ENCODE measurements at places on chromosomes 1 and 21. TPM values are rescaled to one million over a fixed set of nuclear protein-coding genes. Genes with fewer than 3 reads are reported as not detected.
A peak's percentile ranks its signal among the peaks of the same experiment; 100 is the strongest.

DNA sequence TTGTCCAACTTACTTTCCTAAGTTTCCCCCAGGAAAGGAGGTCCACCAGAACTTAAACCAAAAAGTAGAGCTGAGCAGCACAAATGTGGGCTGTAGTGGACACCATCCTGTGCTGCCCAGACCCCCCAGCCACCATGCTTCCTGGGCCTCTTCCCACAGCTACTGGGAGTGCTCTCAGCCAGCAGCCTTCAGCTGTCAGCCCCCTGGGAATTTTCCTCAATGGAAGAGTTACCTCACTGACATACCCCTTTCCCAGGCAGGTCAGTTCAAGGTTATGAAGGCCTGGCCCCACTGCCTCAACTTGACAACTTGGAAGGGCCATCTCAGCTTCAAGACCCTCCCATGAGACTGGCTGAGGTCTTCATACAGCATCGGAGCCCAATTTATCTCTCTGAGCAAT is 47.7 kb downstream of the CDCP2 start:
- 0 out of 2 replicates have a peak, but pooled peaks cover 8% of the 10 kb centered on the region for H3K4me1 ChIP-seq
- no peaks in the 10 kb centered on the region for H3K36me3 ChIP-seq
- H3K4me3 ChIP-seq = no peak overlapping the region
- no peak overlapping the region for H3K27ac ChIP-seq
- DNase-seq = no peak

DNA sequence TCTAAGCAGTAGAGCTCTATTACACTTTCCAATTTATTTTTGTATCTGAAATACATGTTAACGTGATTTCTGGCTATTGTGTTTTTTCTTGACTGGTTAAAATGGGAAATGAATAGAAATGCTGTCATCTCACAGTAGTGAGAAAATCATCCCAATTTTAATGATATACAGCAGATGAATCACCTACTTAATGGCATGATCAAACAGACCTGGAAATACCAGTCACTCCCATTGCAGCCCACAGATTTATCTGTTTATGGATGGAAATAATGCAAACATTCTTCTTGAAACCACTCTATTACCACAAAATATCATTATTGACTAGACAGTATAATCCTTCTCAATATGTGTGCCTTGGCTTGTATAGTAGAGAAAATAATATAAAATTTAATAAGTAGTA is 497.8 kb upstream of the ADAMTS5 start:
- H3K36me3 ChIP-seq = no peaks in the 10 kb centered on the region
- no peak for DNase-seq
- no peaks in the 10 kb centered on the region for H3K27me3 ChIP-seq

GRCh38 chr1:173295995-173296394 is 88.9 kb upstream of the TNFSF4 start:
- no peak overlapping the region for H3K4me3 ChIP-seq
- no peaks in the 10 kb centered on the region for H3K36me3 ChIP-seq
- H3K27ac ChIP-seq = no peak overlapping the region
- no peak for DNase-seq
- no peaks in the 10 kb centered on the region for H3K27me3 ChIP-seq
- H3K4me1 ChIP-seq = no peaks in the 10 kb centered on the region

- no peaks in the 10 kb centered on the region for H3K27me3 ChIP-seq
- no peak for DNase-seq
- no peaks in the 10 kb centered on the region for H3K36me3 ChIP-seq
- no peaks in the 10 kb centered on the region for H3K4me1 ChIP-seq
Observed at GRCh38 chr1:207510444-207510843, 14.5 kb downstream of the CR1 start.

DNA sequence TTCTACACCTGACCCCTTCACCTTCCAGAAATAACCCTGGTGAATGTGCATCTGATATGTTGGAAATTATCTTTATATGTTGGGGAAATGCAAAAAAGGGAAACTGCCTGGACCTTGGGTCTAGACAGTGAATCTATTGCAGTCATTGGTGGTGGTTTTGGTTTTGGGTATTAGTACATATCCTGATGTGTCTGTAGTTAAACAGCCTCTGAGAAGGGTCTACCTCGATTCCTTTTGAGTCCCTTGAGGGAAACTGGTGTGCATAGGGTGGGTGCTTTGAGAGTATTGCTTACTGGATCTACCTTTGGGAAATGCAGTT is 127.3 kb upstream of the KIAA0040 start:
- H3K4me3 ChIP-seq = no peak overlapping the region
- no peak overlapping the region for H3K27ac ChIP-seq
- H3K36me3 ChIP-seq = no peaks in the 10 kb centered on the region
- DNase-seq = no peak
- H3K27me3 ChIP-seq = 0 out of 2 replicates have a peak, but pooled peaks cover 3% of the 10 kb centered on the region

DNA sequence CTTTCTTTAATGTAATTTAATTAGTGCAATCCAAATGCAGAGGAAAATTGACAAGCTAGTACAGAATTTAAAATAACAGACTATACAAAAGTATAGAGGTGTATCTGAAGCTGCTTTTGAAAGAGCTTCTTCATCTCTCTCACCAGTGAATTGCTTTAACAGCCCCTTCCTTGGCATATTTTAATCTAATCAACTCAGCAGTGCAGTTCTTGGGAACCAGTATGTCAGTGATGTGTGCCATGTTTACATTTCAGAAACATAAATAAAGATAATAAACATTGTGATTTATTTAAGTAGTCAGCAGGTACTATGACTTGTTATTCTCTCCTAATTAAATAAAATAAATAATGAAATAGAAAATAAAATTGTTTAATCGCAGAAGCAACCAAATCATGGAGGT is 1260.6 kb downstream of the NCAM2 start:
- H3K4me3 ChIP-seq = no peak overlapping the region
- no peak overlapping the region for H3K27ac ChIP-seq
- H3K4me1 ChIP-seq = no peaks in the 10 kb centered on the region
- no peaks in the 10 kb centered on the region for H3K27me3 ChIP-seq
- H3K36me3 ChIP-seq = no peaks in the 10 kb centered on the region

GRCh38 chr1:81588149-81588548 is 212.6 kb upstream of the ADGRL2 start:
- no peak overlapping the region for H3K4me3 ChIP-seq
- no peaks in the 10 kb centered on the region for H3K27me3 ChIP-seq
- H3K36me3 ChIP-seq = no peaks in the 10 kb centered on the region
- H3K4me1 ChIP-seq = no peaks in the 10 kb centered on the region
- H3K27ac ChIP-seq = no peak overlapping the region
- DNase-seq = no peak

GRCh38 chr1:51551081-51551480 is 32.0 kb upstream of the EPS15 start:
- H3K27me3 ChIP-seq = no peaks in the 10 kb centered on the region
- no peak overlapping the region for H3K4me3 ChIP-seq
- H3K4me1 ChIP-seq = peaks cover 17% of the 10 kb centered on the region
- no peaks in the 10 kb centered on the region for H3K36me3 ChIP-seq
- no peak for DNase-seq

GRCh38 chr1:230010603-230011332 is 56.3 kb upstream of the GALNT2 start:
- H3K36me3 ChIP-seq = no peaks in the 10 kb centered on the region
- H3K4me3 ChIP-seq = no peak overlapping the region
- H3K27ac ChIP-seq = no peak overlapping the region
- no peak for DNase-seq

GRCh38 chr1:9068981-9069325 is 482 bp downstream of the SLC2A5 start:
- no peaks in the 10 kb centered on the region for H3K27me3 ChIP-seq
- no peaks in the 10 kb centered on the region for H3K36me3 ChIP-seq
- no peak overlapping the region for H3K27ac ChIP-seq
- DNase-seq = no peak
- no peak overlapping the region for H3K4me3 ChIP-seq
- peaks cover 3% of the 10 kb centered on the region for H3K4me1 ChIP-seq

DNA sequence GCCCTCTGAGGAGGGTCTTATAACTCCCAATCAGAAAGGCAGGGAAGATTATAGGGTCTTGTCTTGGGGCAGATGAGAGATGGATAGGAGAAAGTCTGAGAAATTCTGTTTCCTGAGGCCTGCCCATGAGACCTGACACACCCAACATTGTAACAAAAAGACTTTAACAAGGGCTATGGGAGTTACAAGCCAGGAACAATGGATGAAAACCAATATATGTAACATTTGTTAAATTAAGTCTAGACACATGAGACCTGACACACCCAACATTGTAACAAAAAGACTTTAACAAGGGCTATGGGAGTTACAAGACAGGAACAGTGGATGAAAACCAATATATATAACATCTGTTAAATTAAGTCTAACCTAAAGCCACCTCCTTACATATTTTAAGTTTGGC is 21.8 kb downstream of the NRDC start:
- no peak overlapping the region for H3K27ac ChIP-seq
- H3K36me3 ChIP-seq = peaks cover 19% of the 10 kb centered on the region
- H3K27me3 ChIP-seq = no peaks in the 10 kb centered on the region
- DNase-seq = no peak
- no peak overlapping the region for H3K4me3 ChIP-seq
- no peaks in the 10 kb centered on the region for H3K4me1 ChIP-seq

DNA sequence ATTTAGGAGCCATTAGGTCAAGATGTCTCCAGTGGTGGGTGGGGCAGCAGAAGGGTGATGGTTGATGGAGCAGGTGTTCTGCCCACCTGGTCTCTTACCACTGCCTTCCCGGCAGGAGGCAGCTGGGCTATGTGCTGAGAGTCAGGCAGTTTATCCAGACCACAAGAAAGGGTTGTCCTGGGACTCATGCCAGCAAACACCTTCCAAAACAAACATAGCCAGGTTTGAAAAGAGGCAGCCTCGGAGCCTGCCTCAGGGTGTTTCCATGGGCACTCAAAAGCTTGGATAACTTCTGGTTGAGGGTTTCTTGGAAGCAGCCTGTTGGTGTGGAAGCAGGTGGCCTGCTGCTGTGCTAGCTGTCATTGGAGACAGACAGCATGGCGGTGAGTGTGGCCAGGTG is 187.2 kb downstream of the PCP4 start:
- DNase-seq = no peak
- H3K27me3 ChIP-seq = no peaks in the 10 kb centered on the region
- H3K36me3 ChIP-seq = no peaks in the 10 kb centered on the region
- H3K4me3 ChIP-seq = no peak overlapping the region
- H3K4me1 ChIP-seq = no peaks in the 10 kb centered on the region
- no peak overlapping the region for H3K27ac ChIP-seq

- no peaks in the 10 kb centered on the region for H3K27me3 ChIP-seq
- no peak overlapping the region for H3K27ac ChIP-seq
- peaks cover 50% of the 10 kb centered on the region for H3K36me3 ChIP-seq
- H3K4me3 ChIP-seq = no peak overlapping the region
- H3K4me1 ChIP-seq = peaks cover 35% of the 10 kb centered on the region
Observed at GRCh38 chr1:113941245-113941559, 12.1 kb downstream of the HIPK1 start.

DNA sequence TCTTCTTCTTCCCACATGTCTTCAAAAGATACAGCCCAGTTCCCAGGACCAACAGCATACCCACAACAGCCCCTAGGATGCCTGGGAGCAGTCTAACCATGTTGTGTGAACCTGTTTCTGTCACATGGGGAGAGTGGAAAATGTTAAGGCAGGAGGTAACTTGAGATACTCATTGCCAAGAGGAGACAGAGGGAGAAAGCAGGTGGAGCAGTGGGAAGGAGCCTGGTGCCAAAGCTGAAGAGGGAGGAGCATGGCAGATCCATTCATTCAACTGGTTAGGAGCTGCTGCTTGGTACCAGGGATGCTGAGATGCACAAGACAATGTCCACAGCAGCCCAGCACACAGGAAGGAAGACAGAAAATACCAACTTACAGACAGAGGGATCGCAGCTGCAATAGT is 149.8 kb upstream of the ETV3 start:
- no peaks in the 10 kb centered on the region for H3K27me3 ChIP-seq
- no peak for DNase-seq
- H3K4me3 ChIP-seq = no peak overlapping the region
- H3K4me1 ChIP-seq = peaks cover 14% of the 10 kb centered on the region
- H3K27ac ChIP-seq = no peak overlapping the region

DNA sequence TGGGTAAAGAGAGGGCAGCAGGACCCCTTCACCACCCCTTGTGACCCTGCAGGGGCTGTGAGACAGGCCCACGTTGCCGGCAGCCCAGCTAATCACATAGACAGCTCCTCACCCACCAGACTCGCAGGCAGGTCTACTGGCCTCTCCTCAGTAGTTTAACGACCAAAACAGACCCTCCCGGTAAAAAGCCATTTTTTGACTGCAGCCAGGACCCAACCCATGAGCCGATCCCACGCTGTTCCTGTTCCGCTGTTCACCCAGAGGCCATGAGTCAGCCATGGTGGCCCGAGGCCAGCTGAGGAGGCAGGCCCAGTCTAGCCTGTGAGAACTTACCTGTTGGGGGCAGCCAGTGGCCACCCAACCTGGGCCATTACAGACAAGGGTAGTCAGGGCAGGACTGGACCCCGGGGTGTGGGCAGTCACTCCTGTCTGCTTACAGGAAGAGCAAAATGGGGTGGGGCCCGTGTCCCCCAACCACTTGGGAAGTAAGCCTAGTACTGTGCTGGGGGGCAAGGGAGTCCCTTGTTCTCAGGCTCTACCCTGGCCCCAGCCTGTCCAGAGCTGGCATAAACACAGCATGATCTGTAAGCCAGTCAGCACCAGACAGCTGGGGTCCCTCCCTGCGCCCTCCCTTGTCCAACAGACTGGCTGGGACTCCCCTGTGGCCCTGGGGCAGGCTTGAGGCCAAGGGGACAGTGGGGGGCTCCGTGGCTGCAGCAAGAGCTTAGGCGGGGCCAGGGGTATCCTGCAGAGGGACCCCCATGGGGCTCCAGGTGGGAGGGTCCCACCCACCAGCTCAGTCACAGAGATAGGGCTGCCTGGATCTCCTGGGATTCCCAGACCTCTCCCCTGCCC is 61.9 kb downstream of the WNT9A start:
- H3K4me1 ChIP-seq = peaks cover 34% of the 10 kb centered on the region
- peak overlapping the region; percentile 91 for H3K27ac ChIP-seq
- peak; percentile 50 for DNase-seq
- H3K27me3 ChIP-seq = no peaks in the 10 kb centered on the region
- H3K36me3 ChIP-seq = no peaks in the 10 kb centered on the region
- H3K4me3 ChIP-seq = no peak overlapping the region

GRCh38 chr1:10252508-10252907 is 42.1 kb downstream of the KIF1B start:
- H3K27me3 ChIP-seq = no peaks in the 10 kb centered on the region
- no peak overlapping the region for H3K4me3 ChIP-seq
- DNase-seq = peak; percentile 27
- H3K36me3 ChIP-seq = peaks cover 9% of the 10 kb centered on the region

GRCh38 chr1:118978914-118979701 is 9.0 kb downstream of the TBX15 start:
- peak overlapping the region; percentile 40 for H3K4me3 ChIP-seq
- DNase-seq = no peak
- peaks cover 75% of the 10 kb centered on the region for H3K36me3 ChIP-seq
- H3K27ac ChIP-seq = peak overlapping the region; percentile 89
- H3K4me1 ChIP-seq = peaks cover 58% of the 10 kb centered on the region

Gene DYRK3
- total RNA-seq = 3.9 TPM

Gene RSRP1
- 39.0 TPM for total RNA-seq

Gene ZNF697
- total RNA-seq = 1.7 TPM

Gene CTSS
- total RNA-seq = 13.4 TPM

Gene PRELP
- not detected for total RNA-seq

Gene CELSR2
- total RNA-seq = not detected

Gene NR1I3
- not detected for total RNA-seq

Gene SIK1
- 5.3 TPM for total RNA-seq

Gene CELA2A
- not detected for total RNA-seq
